ENCODE measurements at places on chromosomes 7 and 10. TPM values are rescaled to one million over a fixed set of nuclear protein-coding genes. Genes with fewer than 3 reads are reported as not detected.

DNA sequence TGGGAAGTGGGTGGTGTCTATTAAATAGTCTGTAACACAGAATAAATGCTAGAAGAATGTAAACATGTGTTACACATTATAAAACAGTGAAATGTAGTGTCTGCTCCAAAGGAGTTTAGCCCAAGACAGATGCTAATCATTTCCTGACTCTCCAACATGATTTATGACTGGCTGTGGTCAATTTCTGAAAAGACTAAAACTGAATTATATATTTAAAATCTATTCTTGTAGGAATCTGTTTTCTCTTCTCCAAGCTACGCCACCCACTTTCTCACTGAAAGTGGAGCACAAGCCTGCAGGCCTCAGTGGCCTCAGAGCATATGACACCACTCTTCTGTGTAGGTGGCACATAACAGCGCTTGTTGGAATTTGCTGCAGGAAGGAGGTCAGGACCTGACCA is 44.4 kb downstream of the CTTNBP2 start:
- H3K4me3 ChIP-seq: no peak overlapping the region
- H3K27me3 ChIP-seq: peaks cover 11% of the 10 kb centered on the region
- no peaks in the 10 kb centered on the region for H3K36me3 ChIP-seq
- no peak overlapping the region for H3K27ac ChIP-seq

DNA sequence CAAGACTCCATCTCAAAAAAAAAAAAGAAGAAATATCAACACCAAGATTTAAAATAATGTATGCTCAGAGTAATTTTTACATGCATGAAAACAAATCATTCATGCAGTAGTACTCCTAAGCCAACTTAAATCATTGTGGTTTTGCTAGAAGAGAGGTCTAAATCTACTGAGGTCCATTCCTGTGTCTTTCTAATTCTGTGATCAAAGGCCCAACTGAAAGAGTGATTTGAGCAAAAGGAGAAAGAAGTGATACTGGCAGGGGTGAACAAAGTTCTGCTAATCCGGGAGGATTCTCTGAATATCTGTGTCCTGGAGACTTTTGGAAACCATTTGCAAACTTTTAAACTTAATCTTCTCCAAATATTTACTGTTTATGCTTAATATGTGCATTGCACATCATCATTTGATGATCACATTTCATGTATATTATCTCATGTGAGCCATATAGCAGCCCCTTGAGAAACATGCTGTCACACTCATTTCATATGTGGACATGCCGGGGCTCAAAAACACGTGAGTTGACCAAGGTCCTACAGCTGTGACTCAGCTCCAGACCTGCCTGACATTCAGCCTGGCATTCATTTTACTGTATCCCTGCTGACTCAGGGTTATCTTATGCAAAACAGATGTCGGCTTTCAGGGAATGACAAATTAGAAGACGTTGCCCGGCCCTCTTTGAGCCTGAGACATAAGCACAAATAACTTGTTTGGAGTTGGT is 76.4 kb downstream of the FAM107B start:
- H3K4me1 ChIP-seq: peaks cover 8% of the 10 kb centered on the region
- H3K36me3 ChIP-seq: no peaks in the 10 kb centered on the region
- H3K27me3 ChIP-seq: no peaks in the 10 kb centered on the region
- H3K4me3 ChIP-seq: no peak overlapping the region

DNA sequence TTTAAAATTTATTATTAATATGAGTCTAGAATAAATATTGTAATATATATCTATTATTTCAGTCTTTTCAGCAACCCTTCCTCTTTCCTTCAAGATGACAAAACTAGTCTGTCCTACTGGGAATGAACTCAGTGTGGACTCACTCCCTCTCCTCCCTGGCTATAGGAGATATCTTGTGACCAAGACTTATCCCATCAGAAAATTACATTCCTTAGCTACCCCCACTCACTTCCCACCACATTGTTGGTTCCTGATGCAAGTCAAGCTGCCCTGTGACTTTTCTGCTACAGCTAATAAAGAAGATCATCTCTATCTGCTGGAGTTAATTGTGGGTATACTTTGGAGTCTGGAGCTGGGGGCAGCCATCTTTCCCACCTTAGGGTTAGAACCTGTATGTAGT is 28.0 kb upstream of the MCU start:
- H3K27ac ChIP-seq: no peak overlapping the region
- H3K36me3 ChIP-seq: no peaks in the 10 kb centered on the region
- no peaks in the 10 kb centered on the region for H3K4me1 ChIP-seq
- H3K27me3 ChIP-seq: peaks cover 2% of the 10 kb centered on the region
- H3K4me3 ChIP-seq: no peak overlapping the region

DNA sequence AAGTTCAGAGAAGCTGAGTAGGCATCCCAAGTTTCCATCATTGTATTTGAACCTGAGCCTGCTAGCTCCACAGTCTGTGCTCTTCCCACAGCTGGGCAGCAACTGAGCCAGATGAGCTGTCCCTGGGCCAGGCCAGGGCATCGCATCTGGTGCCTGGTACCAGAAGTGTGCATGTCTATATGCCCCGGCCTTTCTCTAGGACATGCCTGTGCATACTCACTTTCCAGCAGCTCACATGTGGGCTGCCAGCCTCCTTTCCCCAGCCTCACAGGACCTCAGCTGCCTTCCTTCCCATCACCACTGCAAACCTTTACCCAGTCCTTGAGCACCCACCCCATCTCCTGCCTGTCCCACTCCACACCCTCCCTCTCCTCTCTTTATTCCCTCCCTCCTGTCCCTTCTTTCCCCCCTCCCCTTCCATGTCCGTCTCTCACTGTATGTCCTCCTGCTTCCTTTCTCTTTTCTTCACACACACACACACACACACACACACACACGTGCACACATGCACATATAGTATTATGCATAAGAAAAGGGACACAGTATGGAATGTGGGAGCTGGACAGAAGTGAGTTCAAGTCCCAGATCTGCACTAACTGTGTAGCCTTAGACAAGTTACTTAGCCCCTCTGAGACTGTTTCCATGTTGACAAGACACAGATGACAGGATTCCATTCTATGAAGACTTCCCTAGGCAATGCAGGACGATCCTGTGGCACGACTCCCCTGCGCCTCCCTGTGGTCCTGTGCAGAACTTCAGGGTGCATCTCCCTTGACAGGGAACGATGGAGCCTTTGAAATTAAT is 10.9 kb downstream of the CDHR1 start:
- H3K27ac ChIP-seq: no peak overlapping the region
- peak; percentile 85 for DNase-seq
- no peak overlapping the region for H3K4me3 ChIP-seq
- H3K4me1 ChIP-seq: no peaks in the 10 kb centered on the region
- no peaks in the 10 kb centered on the region for H3K36me3 ChIP-seq

Gene SPDYE2B
- not detected for total RNA-seq

DNA sequence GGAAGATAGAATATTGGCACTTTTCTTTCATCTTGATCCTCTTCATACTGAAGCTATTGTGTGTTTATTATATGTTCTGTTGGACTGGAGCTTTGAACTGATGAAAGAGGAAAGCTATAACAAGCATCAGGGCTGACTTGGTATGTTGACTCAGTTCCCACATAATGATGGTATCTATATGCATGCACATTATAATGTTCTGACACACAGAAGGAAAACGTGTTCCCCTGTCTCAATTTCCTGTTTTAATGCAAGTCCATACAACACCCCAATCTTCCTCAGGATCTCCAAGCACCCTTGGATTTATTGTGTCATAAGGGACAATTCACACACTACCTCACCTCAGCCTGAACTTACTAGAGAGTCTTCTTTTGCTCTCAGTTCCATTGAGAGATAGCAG is 8.3 kb upstream of the WASL start:
- no peak for DNase-seq
- no peaks in the 10 kb centered on the region for H3K36me3 ChIP-seq
- H3K4me1 ChIP-seq: peaks cover 15% of the 10 kb centered on the region
- no peak overlapping the region for H3K4me3 ChIP-seq
- H3K27ac ChIP-seq: no peak overlapping the region

Gene MMD2
- total RNA-seq: not detected

Gene EDRF1
- total RNA-seq: 29.6 TPM

GRCh38 chr10:112241651-112242341 is 41.4 kb upstream of the TECTB start:
- H3K4me1 ChIP-seq: no peaks in the 10 kb centered on the region
- H3K4me3 ChIP-seq: no peak overlapping the region
- peaks cover 3% of the 10 kb centered on the region for H3K27me3 ChIP-seq

Gene CALML3
- total RNA-seq: not detected

Gene GNG11
- not detected for total RNA-seq
